ENCODE measurements at places on chromosomes 16 and 17. TPM values are rescaled to one million over a fixed set of nuclear protein-coding genes. Genes with fewer than 3 reads are reported as not detected.
A peak's percentile ranks its signal among the peaks of the same experiment; 100 is the strongest.

DNA sequence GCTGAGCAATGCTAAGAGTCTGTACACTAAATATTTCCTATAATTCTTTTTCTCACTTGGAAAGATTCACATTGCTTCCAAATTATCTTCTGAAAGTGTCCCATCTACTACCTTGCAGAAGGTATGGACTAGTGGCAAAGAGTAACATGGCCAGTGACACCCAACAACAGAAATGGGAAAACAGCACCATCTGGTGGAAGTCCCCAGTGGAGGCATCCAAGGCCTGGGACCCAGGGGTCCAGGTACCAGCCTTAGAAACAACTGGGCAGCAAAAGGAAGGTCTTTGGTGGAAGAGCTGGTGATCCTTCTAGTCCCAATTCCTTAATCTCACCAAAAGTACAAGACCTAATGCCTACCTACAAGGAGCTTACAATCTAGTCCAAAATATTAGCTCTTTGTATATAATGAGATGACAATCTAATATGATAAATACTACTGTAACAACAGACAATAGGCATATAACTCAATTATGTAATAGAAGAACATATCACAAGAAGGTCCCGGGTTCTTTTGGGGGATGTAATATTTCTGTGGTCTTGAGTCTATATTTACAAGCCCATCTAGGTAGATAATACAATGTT is 55.3 kb downstream of the SKAP1 start:
- DNase-seq = no peak

TSNAXIP1 gene
- 0.32 TPM for total RNA-seq

MARCHF10 gene
- not detected for total RNA-seq

DNA sequence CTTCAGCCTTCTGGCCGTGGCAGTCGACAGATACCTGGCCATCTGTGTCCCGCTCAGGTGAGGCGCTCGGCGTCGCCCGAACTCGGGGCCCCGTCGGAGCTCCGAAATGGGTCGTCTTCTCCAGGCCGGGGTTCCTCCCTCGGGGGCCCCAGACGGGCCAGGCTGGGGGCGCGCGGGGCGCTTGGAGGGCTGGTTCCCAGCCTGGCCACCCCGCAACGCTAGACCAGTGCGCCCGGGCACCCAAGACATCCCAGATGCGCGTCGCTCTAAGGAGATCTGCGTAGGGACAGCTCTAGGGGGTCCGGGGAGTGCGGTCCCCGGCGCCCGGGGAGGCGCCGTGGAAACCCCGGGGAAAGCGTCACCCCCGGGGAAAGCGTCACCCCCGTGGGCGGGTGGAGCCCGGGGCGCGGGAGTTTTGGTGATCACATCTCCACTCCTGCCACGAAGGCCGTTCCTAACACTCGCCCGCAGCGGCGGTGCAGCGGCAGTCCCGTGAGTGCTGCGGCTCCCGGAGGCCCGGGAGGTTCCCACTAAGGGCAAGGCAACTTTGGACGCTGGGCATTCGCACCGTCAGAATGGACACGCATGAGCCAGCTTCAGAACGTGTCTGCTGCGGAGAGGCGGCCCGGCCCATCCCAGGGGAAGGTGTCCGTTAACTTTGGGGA is 729 bp downstream of the ADORA2B start:
- DNase-seq = no peak

GRCh38 chr16:89141884-89142267 is 29.7 kb upstream of the CDH15 start:
- DNase-seq = peak; percentile 29

DNA sequence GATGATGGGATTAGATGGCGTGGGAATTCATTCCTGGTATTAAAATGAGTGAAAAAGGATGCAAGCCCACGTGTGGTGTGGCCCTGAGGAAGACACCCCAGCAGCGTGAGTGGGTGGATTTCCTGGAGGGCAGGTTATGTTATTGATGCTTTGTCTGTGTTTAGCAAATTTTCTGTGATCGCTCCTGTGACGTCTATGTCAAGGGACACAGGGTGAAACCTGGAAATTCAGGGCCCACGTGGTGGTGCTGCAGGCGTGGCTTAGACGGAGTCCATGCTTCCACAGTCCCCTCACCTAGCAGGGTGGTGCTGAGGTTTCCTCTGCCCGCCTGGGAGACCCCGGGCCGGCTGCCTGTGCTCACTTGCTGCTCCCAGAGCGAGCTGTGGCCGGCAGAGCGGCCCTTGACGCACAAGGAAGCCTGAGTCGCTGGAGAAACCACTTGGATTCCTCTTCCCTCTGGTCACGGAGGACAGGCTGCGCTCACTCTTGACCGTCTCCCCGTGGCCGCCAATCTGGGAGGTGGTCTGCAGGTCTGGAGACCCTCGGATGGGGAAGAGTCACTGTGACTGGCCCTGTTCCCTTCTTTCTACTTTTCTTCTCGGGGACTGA is 23.4 kb downstream of the BAIAP2 start:
- DNase-seq = no peak

- no peak for DNase-seq
Observed at GRCh38 chr17:42146911-42147607, 7.7 kb downstream of the RAB5C start.

GRCh38 chr16:35678-36305 is 17.6 kb downstream of the POLR3K start:
- no peak for DNase-seq

GRCh38 chr17:46785696-46786095 is 32.8 kb downstream of the WNT3 start:
- no peak for DNase-seq

CLEC18A gene
- 0.24 TPM for total RNA-seq

GRCh38 chr17:44914148-44914547 is 1.2 kb downstream of the GFAP start:
- no peak for DNase-seq

DNA sequence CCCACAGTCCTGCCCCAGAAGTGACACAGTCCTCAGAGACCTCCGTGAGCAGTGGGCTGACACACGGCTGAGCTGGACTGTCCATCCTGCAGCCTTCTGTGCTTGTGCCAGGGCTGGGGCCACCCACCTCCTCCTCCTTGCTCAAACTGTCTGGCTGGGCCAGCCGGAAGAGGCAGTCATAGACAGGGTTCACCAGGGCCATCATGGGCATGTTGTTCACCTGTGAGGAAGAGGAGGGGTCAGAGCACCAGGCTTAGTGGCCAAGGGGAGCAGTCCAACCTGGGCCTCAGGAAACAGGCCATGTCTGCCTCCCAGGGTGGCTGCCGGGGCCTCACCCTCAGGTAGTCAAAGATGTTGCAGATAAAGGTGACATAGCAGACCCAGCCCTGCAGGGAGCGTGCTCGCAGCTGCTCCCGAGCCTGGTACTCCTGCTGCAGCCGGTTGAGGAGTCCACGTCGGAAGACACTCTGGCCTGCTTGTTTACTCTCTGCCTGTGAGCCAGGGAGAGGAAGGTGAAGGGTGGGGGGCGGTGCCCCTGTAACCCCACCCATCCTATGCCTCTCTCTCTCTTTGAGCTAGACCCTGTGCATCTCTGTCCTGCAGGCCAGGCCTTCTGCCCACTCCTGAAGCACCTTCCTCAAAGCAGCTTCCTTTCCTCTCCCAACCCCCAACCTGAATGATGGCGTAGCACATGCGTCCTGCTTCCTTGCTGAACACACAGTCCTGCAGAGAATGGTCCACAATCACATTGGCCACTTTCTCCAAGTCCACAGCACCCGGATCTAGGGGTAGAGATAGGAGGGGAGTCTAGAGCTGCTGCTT is 3.4 kb downstream of the MIF4GD start:
- DNase-seq = no peak

- no peak for DNase-seq
Observed at GRCh38 chr17:56594320-56595107, 1.0 kb downstream of the NOG start.

HID1 gene
- 9.0 TPM for total RNA-seq

GRCh38 chr16:89924297-89924924 is 1.3 kb downstream of the TUBB3 start:
- no peak for DNase-seq

GRCh38 chr16:3665508-3665907 is 11.0 kb downstream of the DNASE1 start:
- DNase-seq = peak; percentile 21

- DNase-seq = peak; percentile 61
Observed at GRCh38 chr16:83954577-83955016, 1.6 kb downstream of the OSGIN1 start.

GRCh38 chr17:66331038-66331816 is 28.8 kb downstream of the PRKCA start:
- no peak for DNase-seq

DNA sequence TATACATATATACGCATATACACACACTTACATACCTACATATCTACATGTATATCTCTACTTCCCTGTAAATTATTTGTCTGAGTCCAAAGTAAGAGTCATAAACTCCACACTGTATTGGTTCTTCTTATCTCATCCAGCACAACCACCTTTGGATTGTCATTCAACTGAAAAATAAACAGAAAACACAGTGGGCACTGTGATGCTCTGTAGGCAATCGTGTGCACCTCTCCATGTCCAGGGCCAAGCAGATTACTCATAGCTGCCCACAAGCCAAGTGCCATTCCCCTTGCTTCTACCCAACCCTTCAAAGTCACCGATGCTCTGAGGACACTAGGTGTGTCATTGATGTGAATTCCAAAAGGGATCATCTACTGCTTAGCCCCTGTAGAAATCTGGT is 12.9 kb upstream of the TEKT3 start:
- no peak for DNase-seq

- no peak for DNase-seq
Observed at GRCh38 chr17:43212641-43213490, 1.2 kb downstream of the TMEM106A start.

GRCh38 chr17:21548236-21548635 is 144.1 kb upstream of the KCNJ18 start:
- no peak for DNase-seq

DNA sequence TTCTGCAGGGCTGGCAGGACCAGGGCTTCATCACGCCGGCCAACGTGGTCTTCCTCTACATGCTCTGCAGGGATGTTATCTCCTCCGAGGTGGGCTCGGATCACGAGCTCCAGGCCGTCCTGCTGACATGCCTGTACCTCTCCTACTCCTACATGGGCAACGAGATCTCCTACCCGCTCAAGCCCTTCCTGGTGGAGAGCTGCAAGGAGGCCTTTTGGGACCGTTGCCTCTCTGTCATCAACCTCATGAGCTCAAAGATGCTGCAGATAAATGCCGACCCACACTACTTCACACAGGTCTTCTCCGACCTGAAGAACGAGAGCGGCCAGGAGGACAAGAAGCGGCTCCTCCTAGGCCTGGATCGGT is 1.4 kb downstream of the CDK5R1 start:
- no peak for DNase-seq

DNA sequence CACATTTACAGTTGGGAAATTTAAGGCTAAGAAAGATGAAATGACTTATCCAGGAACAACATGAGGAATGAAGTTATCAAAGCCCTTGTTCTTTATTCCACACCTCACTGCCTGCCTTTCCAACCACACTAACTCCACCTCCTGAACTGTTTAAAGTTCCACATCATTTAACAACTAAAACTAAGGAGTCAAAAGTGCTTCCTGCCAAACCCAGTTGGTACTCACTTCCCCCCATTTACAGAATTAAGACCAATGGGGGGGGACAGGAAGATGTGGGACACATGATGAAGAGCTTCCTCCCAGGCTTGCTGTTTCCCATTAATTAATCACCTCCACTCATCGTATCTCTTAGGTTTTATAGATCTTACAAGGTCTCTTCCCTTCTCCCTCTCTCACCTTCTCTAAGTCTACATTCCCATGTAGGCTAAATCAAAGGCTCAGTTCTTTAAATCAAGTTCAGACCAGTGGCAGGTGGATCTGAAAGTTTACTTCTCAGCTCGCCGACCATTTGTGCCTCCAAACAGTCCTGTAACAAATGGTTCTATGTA is 19.2 kb upstream of the TMEM101 start:
- DNase-seq = no peak

PYDC1 gene
- not detected for total RNA-seq

MILR1 gene
- 2.2 TPM for total RNA-seq

- DNase-seq = no peak
Observed at GRCh38 chr16:67364600-67365235, 28.6 kb downstream of the TPPP3 start.

KDM6B gene
- total RNA-seq = 27.9 TPM

TPSAB1 gene
- 7.1 TPM for total RNA-seq

ORMDL3 gene
- 37.5 TPM for total RNA-seq

LCAT gene
- 21.4 TPM for total RNA-seq

RHBDL3 gene
- total RNA-seq = 1.7 TPM

GRCh38 chr17:12057520-12057919 is 36.8 kb downstream of the MAP2K4 start:
- no peak for DNase-seq

GP1BA gene
- total RNA-seq = not detected

ATP2A1 gene
- total RNA-seq = not detected

GRCh38 chr17:76106703-76107102 is 3.1 kb upstream of the EXOC7 start:
- no peak for DNase-seq

- DNase-seq = peak; percentile 88
Observed at GRCh38 chr17:752620-753219, 656 bp upstream of the GEMIN4 start.

Measured in Right ventricle myocardium superior (tissue), 1 donor.